ENCODE measurements at places on chromosomes 7 and 10. TPM values are rescaled to one million over a fixed set of nuclear protein-coding genes. Genes with fewer than 3 reads are reported as not detected.

Gene LZTS2
- 14.2 TPM for total RNA-seq

Gene TEX36
- not detected for total RNA-seq

Gene KCP
- total RNA-seq: 0.53 TPM

Gene RAMP3
- not detected for total RNA-seq

Gene ZNF398
- total RNA-seq: 13.1 TPM

Gene OPN4
- not detected for total RNA-seq

Gene C7orf57
- 2.1 TPM for total RNA-seq

Data from activated CD8-positive, alpha-beta memory T cell treated with anti-CD3 and anti-CD28 coated beads for 36 hours (primary cell).